ENCODE measurements at places on chromosomes 2 and 18. TPM values are rescaled to one million over a fixed set of nuclear protein-coding genes. Genes with fewer than 3 reads are reported as not detected.

DNA sequence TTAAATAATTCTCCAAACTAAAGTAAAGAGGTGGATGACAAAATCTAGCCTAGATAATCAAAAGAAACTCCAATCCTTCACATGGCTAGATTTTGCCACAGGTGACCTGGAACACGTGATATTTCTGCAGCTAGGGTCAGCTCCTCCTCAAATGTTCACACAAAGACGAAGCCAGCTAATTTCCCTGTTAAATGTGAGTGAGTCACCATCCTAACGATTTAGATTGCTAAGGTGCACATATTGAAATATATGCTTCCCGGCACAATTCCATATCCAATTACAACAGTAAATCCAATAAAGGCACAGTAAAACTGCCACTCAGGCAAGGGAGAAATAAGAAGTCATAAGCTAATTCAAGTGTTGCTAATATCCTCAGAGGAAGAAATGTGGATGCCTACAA lies 28.7 kb downstream of the IKZF2 start:
- H3K27me3 ChIP-seq, result no peaks in the 10 kb centered on the region
- no peak overlapping the region for H3K4me3 ChIP-seq
- no peaks in the 10 kb centered on the region for H3K36me3 ChIP-seq
- H3K27ac ChIP-seq, result no peak overlapping the region
- H3K4me1 ChIP-seq, result peaks cover 14% of the 10 kb centered on the region

- no peak for DNase-seq
- H3K4me1 ChIP-seq, result peaks cover 47% of the 10 kb centered on the region
- H3K27me3 ChIP-seq, result no peaks in the 10 kb centered on the region
Observed at GRCh38 chr2:43270930-43271615, 44.7 kb upstream of the ZFP36L2 start.

GRCh38 chr2:159946326-159946999 lies 116.0 kb downstream of the PLA2R1 start:
- no peaks in the 10 kb centered on the region for H3K27me3 ChIP-seq
- no peak overlapping the region for H3K4me3 ChIP-seq
- H3K36me3 ChIP-seq, result no peaks in the 10 kb centered on the region
- H3K4me1 ChIP-seq, result peaks cover 5% of the 10 kb centered on the region

EHD3 gene
- 11.0 TPM for total RNA-seq

- no peak for DNase-seq
- H3K36me3 ChIP-seq, result no peaks in the 10 kb centered on the region
- no peak overlapping the region for H3K27ac ChIP-seq
- peaks cover 18% of the 10 kb centered on the region for H3K4me1 ChIP-seq
Observed at GRCh38 chr18:48734460-48734859, 195.6 kb downstream of the CTIF start.

GRCh38 chr2:137175246-137175645 lies 409.9 kb downstream of the THSD7B start:
- no peaks in the 10 kb centered on the region for H3K4me1 ChIP-seq
- no peak for DNase-seq
- H3K4me3 ChIP-seq, result no peak overlapping the region
- no peak overlapping the region for H3K27ac ChIP-seq

- no peaks in the 10 kb centered on the region for H3K27me3 ChIP-seq
- H3K27ac ChIP-seq, result no peak overlapping the region
- no peak for DNase-seq
- H3K4me3 ChIP-seq, result no peak overlapping the region
- no peaks in the 10 kb centered on the region for H3K4me1 ChIP-seq
Observed at GRCh38 chr2:235914756-235915155, 253.4 kb downstream of the GBX2 start.

DNA sequence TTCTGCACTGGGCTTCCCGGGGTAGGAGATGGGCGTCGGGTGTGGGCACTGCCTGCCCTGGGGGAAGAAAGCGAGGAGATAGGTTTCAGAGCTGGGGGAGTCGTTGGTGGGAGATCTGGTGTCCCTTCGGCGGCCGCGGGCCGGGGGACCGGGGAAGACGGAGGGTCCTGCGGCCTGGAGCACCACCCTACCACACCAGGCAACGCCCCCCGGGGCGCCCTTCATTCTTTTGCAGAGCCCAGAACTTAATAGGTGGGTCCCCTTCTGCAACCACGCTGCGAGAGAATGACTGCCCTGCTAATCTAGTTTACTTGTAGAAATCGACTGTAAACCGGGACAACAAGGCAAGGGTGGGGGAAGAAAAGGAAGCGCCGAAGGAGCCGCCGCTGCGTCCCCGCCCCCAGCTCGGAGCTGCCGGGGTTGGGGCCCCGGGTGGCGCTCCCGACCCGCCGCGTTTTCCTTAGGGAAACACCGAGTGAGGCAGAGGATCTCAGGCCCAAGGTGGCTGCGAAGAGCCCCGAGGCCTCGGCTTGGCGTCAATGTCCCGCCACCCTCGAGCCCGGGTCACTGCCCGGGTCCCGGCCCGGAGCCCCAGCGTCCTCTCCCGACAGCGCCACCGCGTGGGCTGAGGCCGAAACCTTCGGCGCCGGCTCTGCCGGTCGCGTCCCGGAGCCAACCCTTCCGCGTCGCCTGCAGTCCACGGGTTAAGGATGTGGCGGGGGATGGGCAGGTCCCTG lies 5.4 kb upstream of the SATB2 start:
- peak overlapping the region; percentile 56 for H3K4me3 ChIP-seq
- H3K36me3 ChIP-seq, result no peaks in the 10 kb centered on the region
- H3K27ac ChIP-seq, result no peak overlapping the region
- peaks cover 84% of the 10 kb centered on the region for H3K27me3 ChIP-seq

GRCh38 chr2:94994063-94994913 lies 31.2 kb upstream of the MAL start:
- no peak overlapping the region for H3K27ac ChIP-seq
- peaks cover 10% of the 10 kb centered on the region for H3K27me3 ChIP-seq

CTDP1 gene
- total RNA-seq, result 25.2 TPM

FOXD4L1 gene
- total RNA-seq, result 0.62 TPM

DNA sequence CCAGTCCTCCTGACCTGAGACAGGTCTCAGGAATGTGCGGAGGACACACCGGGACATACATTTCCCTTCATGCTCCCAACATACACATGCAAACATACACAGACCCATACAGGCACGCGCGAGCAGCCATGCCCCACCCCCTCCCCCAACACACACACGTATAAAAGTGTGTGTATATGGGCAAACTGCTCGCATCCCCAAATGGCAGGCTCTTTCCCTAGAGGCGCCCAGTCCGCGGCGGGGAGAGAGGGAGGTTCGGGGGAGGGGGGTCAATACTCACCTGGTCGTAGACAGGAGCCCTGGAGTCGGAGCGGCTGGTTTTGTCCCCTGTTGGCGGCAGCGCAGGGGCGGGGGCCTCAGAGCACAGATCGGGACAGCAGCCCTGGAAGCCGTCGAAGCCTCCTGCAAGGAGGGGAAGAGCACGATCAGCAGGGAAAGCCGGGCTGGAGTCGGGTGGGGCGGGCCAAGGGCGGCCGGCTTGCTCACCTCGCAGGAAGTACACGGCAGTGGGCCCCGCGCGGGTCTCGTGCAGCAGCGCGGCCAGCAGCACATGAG lies 682 bp downstream of the DUSP2 start:
- peaks cover 37% of the 10 kb centered on the region for H3K4me1 ChIP-seq
- H3K4me3 ChIP-seq, result peak overlapping the region; percentile 64
- DNase-seq, result peak; percentile 68
- peak overlapping the region; percentile 58 for H3K27ac ChIP-seq

- DNase-seq, result peak; percentile 38
- H3K36me3 ChIP-seq, result no peaks in the 10 kb centered on the region
- H3K27me3 ChIP-seq, result no peaks in the 10 kb centered on the region
Observed at GRCh38 chr2:10235099-10235908, 67.4 kb upstream of the HPCAL1 start.

DNA sequence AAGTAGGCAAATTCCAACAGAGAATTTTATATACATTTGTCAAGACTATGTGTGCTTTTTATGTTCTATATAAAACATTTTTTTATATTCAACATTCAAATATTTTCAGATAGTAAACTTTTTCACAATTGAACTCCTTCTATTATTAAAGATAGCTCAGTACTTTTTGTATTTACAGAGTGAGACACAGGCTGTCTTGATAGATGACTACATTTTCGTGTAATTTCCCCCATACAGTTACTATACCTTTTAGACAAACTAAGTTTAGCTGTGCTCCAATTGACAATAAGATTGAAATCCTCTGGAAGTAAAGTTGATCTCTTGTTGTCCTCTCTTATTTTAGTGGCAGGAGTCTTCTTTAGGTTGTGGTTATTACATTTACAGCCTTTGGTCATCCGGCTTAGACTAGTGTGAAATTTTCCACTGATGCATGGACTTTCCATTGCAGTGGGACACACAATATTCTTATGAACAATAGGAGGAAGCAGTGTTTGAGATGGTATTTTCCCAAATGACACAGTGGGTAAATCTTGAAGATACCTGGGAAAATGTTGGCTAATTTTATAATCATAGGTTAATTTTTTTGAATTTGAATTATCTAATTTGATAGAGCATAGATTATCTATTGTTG lies 21.0 kb downstream of the ZSWIM2 start:
- H3K36me3 ChIP-seq, result no peaks in the 10 kb centered on the region
- H3K27me3 ChIP-seq, result no peaks in the 10 kb centered on the region
- H3K4me3 ChIP-seq, result no peak overlapping the region
- DNase-seq, result no peak
- no peaks in the 10 kb centered on the region for H3K4me1 ChIP-seq

VIL1 gene
- 0.41 TPM for total RNA-seq

GRCh38 chr18:68922392-68922791 lies 124.5 kb downstream of the CCDC102B start:
- H3K4me3 ChIP-seq, result no peak overlapping the region
- no peaks in the 10 kb centered on the region for H3K4me1 ChIP-seq
- no peak overlapping the region for H3K27ac ChIP-seq
- H3K36me3 ChIP-seq, result no peaks in the 10 kb centered on the region
- H3K27me3 ChIP-seq, result no peaks in the 10 kb centered on the region

TDRD15 gene
- not detected for total RNA-seq

POTEJ gene
- not detected for total RNA-seq

DNA sequence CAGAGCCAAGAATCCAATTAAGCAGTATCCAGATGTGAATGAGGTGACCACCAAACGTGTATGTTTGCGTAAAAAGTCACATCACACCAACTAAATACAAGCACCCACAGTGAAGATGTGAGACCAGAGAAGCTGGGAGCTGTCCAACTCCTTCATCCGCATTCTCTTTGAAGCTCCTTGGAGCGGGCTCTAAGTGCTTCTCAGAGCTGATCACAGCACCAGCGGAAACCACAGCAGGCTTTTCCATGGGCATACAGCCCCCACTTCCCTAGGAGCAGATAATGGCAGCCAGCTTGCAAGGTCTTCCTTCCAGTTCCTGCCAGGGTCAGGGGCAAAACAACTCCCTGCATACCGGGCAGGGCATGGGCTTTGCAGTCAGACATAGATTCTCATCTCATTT lies 36.4 kb downstream of the REEP1 start:
- H3K27ac ChIP-seq, result no peak overlapping the region
- peaks cover 9% of the 10 kb centered on the region for H3K4me1 ChIP-seq
- H3K4me3 ChIP-seq, result no peak overlapping the region
- H3K27me3 ChIP-seq, result no peaks in the 10 kb centered on the region
- no peak for DNase-seq
- H3K36me3 ChIP-seq, result no peaks in the 10 kb centered on the region

- no peak overlapping the region for H3K27ac ChIP-seq
- H3K27me3 ChIP-seq, result no peaks in the 10 kb centered on the region
- no peak overlapping the region for H3K4me3 ChIP-seq
- H3K36me3 ChIP-seq, result no peaks in the 10 kb centered on the region
Observed at GRCh38 chr2:125405816-125406215, 1250.1 kb upstream of the GYPC start.

ARPC2 gene
- 382 TPM for total RNA-seq

GRCh38 chr2:226300196-226300886 lies 499.3 kb downstream of the IRS1 start:
- no peaks in the 10 kb centered on the region for H3K27me3 ChIP-seq
- no peaks in the 10 kb centered on the region for H3K36me3 ChIP-seq
- no peak overlapping the region for H3K27ac ChIP-seq

IL1F10 gene
- total RNA-seq, result not detected

- H3K4me1 ChIP-seq, result no peaks in the 10 kb centered on the region
- no peak for DNase-seq
- no peaks in the 10 kb centered on the region for H3K27me3 ChIP-seq
- no peak overlapping the region for H3K27ac ChIP-seq
- H3K4me3 ChIP-seq, result no peak overlapping the region
Observed at GRCh38 chr2:221088506-221088905, 483.6 kb downstream of the EPHA4 start.

UGT1A1 gene
- 0.24 TPM for total RNA-seq

RASGRP3 gene
- total RNA-seq, result 13.7 TPM

- H3K27ac ChIP-seq, result peak overlapping the region; percentile 78
- peaks cover 40% of the 10 kb centered on the region for H3K4me1 ChIP-seq
- no peak overlapping the region for H3K4me3 ChIP-seq
- no peaks in the 10 kb centered on the region for H3K36me3 ChIP-seq
Observed at GRCh38 chr2:38148501-38148900, 72.5 kb upstream of the CYP1B1 start.

GRCh38 chr2:5093518-5093917 lies 598.7 kb upstream of the SOX11 start:
- H3K27me3 ChIP-seq, result no peaks in the 10 kb centered on the region
- no peaks in the 10 kb centered on the region for H3K36me3 ChIP-seq
- no peak overlapping the region for H3K27ac ChIP-seq

DNA sequence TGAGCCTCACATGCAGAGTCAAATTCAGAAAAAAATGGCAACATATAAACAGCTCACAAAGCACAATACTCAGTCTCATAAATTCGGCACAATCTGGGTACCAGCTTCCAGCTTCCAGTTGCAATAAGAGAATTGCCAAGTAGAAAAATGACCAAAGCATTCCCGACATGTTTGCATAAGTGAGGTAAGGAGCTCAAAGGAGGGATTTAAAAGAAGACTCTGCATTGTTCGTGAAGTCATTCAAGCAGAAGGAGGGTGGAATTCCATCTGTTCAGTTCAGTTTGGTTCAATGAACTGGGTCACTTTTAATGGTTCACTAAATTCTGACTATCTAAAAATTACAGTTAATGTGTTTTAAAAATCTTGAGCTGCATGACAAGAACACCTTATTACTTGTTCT lies 106.7 kb upstream of the KLHL14 start:
- H3K27me3 ChIP-seq, result no peaks in the 10 kb centered on the region
- DNase-seq, result no peak

DOCK10 gene
- total RNA-seq, result 52.3 TPM

DNA sequence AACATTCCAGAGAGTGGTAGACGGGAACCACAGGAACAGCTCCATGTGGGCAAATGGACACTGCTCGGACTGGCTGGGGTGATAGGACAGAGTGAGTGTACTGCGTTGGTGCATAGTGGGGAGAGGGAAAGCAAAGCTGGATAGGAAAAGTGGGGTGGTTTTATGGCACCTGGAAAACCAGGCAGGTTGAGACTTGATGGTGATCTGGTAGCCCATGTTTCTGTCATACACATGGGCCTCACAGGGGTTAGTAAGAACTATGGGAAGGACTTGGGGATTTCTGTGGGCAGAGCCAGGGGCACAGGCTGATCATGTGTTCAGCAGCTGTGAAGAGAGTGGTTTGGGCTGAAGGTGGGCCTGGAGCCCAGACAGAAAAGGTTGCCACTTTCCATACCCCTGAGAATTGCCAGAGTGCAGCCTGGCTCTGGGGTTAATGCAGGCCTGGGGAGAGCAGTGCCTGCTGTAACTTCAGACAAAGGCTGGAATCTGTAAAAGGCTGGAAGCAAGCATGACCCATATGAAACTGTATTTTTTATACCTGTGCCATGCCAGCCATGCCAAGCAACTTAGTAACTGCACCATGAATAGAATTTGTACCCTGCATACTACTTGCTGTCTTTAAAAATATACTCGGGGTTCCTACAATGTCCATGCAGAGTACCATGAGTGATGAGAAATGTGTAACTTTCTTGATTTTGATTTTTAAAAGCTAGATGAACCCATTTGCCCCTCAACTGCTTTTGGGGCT lies 41.9 kb downstream of the RPIA start:
- peaks cover 35% of the 10 kb centered on the region for H3K36me3 ChIP-seq
- no peak for DNase-seq
- no peak overlapping the region for H3K4me3 ChIP-seq
- peaks cover 5% of the 10 kb centered on the region for H3K4me1 ChIP-seq
- H3K27ac ChIP-seq, result no peak overlapping the region
- H3K27me3 ChIP-seq, result no peaks in the 10 kb centered on the region

ABCG8 gene
- total RNA-seq, result not detected
